Activated CD8-positive, alpha-beta memory T cell treated with anti-CD3 and anti-CD28 coated beads for 24 hours (primary cell): ENCODE measurements at places on chromosomes 16 and 17.

DNA sequence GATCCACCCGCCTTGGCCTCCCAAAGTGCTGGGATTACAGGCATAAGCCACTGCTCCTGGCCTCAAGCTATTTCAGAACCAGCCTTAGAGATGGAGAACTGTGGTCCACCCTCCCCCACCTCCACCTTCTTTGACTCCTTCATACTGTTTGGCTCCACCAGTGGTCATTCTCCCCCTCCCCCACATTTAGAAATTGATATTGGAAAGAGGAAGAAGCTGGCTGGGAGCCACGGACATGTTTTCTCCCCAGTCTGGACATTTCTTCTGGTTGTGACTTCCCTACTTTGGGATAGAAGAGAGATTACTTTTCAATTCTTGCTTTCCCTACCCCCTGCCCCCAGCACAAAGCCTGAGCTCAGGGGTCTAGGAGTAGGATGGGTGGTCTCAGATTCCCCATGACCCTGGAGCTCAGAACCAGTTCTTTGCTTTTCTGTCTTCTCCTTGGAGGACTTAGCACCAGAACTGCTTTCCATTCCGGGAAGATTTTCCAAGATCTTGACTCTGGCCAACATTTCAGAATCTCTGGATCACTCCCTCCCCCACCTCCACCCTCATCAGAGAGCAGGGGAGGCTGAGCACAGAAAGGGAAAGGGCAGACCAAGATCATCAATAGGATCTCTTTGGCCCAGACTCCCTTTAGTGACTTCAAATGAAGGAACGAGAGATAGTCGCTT lies 16.3 kb downstream of the CAVIN1 start:
- no peak for DNase-seq

DNA sequence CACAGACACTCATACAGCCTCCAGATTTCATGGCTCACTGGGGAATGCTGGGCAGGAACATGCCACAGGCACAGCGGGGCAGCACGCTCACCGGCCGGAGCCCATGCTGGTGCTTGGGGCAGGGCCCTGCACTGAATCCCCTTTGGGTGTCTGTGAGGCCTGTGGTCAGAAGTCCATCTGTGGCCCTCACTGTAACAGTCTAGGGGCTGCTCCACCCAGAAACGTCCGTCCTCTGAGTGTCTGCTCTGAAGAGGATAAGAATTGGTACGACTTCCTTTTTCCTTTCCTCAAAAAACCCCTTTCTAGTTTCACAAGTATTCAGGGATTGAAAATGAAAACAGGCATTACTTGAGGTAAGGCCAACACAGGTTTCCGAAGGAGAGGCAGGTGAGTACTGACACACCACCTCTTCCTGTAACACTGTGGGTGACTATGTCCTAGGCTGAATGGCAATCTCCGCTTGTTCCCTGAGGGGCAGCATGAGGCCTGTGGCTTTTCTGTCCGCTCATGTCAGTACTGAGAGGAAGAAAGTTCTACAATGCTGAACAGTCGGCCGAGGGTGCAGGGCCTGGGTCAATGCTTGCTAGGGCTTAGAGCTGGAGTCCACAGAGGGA lies 42.5 kb downstream of the TMEM11 start:
- no peak for DNase-seq

DNA sequence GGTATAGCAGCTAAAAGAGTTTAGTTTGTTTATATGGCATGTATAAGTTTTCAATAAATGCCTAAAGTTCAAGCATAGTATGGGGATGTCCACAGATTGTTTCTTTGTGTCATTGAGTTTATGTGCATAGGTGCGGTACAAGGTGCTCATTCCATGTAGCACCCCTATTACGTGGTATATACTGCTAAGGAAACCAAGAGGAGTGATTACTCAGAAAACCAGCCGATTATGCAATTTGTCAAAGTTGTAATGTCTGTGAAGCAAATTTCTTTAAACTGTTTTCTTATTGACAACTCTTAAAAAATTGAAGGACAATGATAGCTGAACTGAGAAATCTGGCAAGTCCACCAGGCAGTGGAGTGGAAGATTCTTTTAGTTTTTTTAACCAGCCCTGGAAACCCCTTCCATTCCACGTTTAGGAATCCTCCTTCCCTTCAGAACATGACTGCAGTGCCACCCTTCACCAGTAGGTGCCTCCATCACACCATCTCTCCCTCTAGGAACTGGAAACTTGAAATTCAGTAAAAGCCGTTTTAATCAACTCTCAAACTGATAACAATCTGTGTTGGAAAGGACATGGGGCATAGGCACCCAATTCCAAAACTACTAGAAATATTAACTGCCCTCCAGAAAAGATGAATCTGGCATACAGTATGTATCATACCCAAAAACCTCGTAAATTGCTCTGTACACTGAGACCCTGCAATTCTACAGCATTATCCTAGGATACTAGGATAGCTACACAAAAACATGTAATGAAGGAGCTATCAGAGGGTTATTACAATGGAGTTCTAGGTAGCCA lies 43.5 kb downstream of the REXO5 start:
- DNase-seq = peak; percentile 88

GRCh38 chr17:57485916-57486881 lies 229.9 kb downstream of the MSI2 start:
- DNase-seq = no peak

- DNase-seq = no peak
Observed at GRCh38 chr17:1604831-1605528, 23.7 kb downstream of the SLC43A2 start.

- DNase-seq = no peak
Observed at GRCh38 chr16:10856042-10856441, 21.0 kb upstream of the CIITA start.

GRCh38 chr16:86303787-86304678 lies 206.3 kb upstream of the FOXF1 start:
- no peak for DNase-seq

DNA sequence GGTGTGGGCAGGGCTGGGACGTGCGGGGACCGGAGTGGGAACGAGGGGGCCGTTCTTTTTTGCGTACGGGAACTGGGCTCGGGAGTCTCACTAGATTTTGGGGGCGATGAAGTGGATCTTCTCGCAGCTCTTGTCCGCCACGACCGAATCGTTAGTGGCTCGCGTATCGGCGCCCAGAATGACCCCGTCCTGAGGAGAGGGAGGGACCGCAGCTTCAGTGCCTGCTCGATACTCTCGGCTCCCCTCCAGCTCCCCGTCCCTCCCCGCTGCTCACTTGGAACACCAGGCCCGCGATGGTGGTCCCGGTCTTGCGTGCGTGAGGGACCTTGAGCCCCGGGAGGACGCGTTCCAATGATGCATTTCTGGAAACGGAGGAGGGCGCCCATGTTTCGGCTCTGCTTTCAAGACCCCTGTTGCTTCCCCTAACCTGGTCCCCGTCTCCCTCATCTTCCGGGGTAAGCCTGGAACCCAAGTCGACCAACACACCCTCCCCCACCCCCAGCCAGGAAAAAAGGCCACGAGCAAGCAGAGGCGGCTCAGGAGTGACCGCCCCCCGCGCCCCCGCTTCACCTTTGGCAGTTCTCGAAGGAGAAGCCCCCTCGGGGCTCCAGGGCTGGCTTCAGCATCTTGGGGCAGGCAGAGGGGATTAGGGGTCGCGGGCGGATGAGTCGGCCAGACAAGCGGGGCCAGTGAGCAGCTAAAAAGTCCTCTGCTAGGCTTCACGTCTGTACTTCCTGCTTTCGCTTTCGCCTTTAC lies at the start of gene PSMB10:
Gene PSMB10 (minus strand): TSS at position 727 of the 756 bp plus-strand sequence. CDS start 101 bp downstream, at position 626.
- peak; percentile 89 for DNase-seq

GRCh38 chr17:44601539-44601938 lies 44.3 kb downstream of the FZD2 start:
- DNase-seq = no peak

GRCh38 chr16:20763461-20764232 lies at the start of gene ACSM3:
Gene ACSM3 (plus strand): TSS chr16:20764014. CDS start chr16:20770035, 6,021 bp downstream.
- DNase-seq = peak; percentile 73

DNA sequence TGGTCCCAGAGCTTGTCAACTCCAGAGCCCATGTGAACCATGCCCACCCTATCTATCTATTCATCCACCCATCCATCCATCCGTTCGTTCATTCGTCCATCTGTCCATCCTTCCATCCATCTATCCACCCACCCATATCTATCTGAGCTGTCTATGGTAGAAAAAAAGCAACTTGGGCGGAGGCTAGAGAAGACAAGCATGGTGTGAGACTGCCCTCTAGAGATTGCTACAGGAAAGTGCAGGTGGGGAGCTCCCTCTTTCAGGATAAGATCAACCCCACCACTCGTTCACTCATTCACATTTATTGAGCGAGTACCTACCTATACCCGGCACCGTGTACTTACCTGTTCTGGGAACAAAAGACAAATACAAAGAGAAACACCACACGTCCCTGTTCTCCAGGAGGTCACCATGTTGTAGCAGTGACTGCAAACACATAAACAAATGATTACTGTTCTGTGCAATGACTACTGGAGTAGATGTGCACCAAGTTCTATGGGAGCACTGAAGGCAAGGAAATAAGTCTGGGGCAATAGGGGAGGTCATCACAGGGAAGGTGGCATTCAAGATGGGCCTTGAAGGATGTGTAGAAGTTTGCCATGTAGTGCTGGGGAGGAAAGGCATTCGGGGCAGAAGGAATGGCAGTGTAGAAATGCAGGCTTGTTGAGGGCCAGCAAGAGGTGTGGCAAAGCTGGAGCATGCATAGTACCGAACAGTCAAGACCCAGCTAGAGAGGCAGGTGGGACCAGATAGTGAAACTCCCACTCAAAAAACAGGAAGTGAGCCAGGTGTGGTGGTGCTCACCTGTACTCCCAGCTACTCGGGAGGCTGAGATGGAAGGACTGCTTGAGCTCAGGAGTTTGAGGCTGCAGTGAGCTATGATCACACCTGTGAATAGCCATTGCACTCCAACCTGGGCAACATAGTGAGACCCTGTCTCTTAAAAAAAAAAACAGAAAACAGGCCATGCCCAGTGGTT lies 13.4 kb upstream of the ATP5MC1 start:
- DNase-seq = peak; percentile 76

DNA sequence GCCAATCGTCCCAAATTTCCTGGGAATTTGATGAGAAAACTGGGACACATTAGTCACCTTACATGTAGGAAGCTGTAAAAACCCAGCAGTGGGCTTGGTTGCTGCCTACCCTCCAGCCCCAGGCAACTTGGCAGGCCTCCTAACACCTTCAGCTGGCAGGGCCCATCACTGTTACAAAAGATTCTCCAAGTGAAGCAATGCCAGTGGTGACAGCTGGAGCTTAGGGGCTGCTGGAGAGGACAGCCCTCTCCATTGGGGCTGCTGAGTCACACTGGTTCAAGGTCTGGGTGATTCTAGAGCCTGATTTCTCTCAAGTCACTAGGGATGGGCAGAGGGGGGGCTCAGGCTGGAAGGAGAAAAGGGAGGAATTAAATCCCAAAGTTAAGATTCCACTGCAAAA lies 180.6 kb downstream of the COPRS start:
- peak; percentile 38 for DNase-seq
